T-helper 1 cell treated with Interleukin-12 subunit alpha and Interleukin-12 subunit beta and Interleukin-4 antibody, amounts not matched to agents 30 ng/mL and 1 ng/mL, for 36 hours (primary cell): ENCODE measurements at places on chromosomes 5 and 9. TPM values are rescaled to one million over a fixed set of nuclear protein-coding genes. Genes with fewer than 3 reads are reported as not detected.

TAF9 gene
- 51.7 and 52.7 TPM in 2 replicates for total RNA-seq

CDH6 gene
- total RNA-seq: not detected in 2 replicates

TGFBI gene
- 0.15 TPM in 1 of 2 replicates, not detected in the other for total RNA-seq

TMOD1 gene
- 1.6 and 2.1 TPM in 2 replicates for total RNA-seq

DMRT3 gene
- total RNA-seq: not detected in 2 replicates

CREB3 gene
- 22.9 and 24.0 TPM in 2 replicates for total RNA-seq

SCGB3A1 gene
- total RNA-seq: not detected in 2 replicates

SLIT3 gene
- total RNA-seq: not detected in 2 replicates

OLFML2A gene
- 0.07 TPM in 1 of 2 replicates, not detected in the other for total RNA-seq

SPINK7 gene
- total RNA-seq: not detected in 2 replicates

ASTN2 gene
- 5.4 and 5.8 TPM in 2 replicates for total RNA-seq

LVRN gene
- total RNA-seq: 0.07 TPM in 1 of 2 replicates, not detected in the other

FGFR4 gene
- 1.3 and 1.6 TPM in 2 replicates for total RNA-seq

SCGB3A2 gene
- not detected in 2 replicates for total RNA-seq

FCN1 gene
- not detected in 2 replicates for total RNA-seq

TMEM252 gene
- total RNA-seq: not detected in 2 replicates

LMAN2 gene
- 151 and 157 TPM in 2 replicates for total RNA-seq

F2RL2 gene
- total RNA-seq: not detected in 2 replicates

PNPLA7 gene
- 3.1 and 3.5 TPM in 2 replicates for total RNA-seq

PLPPR1 gene
- total RNA-seq: not detected in 2 replicates

LCN12 gene
- total RNA-seq: 3.2 and 3.8 TPM in 2 replicates

MLANA gene
- total RNA-seq: not detected in 2 replicates

DNAJC18 gene
- total RNA-seq: 13.4 and 19.1 TPM in 2 replicates

NXNL2 gene
- not detected in 2 replicates for total RNA-seq

LPCAT1 gene
- total RNA-seq: 74.2 and 74.8 TPM in 2 replicates

LHX3 gene
- not detected in 2 replicates for total RNA-seq

TICAM2 gene
- total RNA-seq: 3.3 and 3.5 TPM in 2 replicates

SIT1 gene
- total RNA-seq: 218 and 222 TPM in 2 replicates

LHX6 gene
- total RNA-seq: not detected in 2 replicates

ZNF618 gene
- 0.02 and 0.10 TPM in 2 replicates for total RNA-seq

GFI1B gene
- total RNA-seq: not detected in 2 replicates

TNFSF15 gene
- total RNA-seq: 3.8 and 3.9 TPM in 2 replicates

C8G gene
- 3.1 and 4.2 TPM in 2 replicates for total RNA-seq

ANKRD20A1 gene
- total RNA-seq: 0.76 and 1.1 TPM in 2 replicates
